Transverse colon (tissue), 4 donors: ENCODE measurements at places on chromosomes 7 and 10. TPM values are rescaled to one million over a fixed set of nuclear protein-coding genes. Genes with fewer than 3 reads are reported as not detected.

DNA sequence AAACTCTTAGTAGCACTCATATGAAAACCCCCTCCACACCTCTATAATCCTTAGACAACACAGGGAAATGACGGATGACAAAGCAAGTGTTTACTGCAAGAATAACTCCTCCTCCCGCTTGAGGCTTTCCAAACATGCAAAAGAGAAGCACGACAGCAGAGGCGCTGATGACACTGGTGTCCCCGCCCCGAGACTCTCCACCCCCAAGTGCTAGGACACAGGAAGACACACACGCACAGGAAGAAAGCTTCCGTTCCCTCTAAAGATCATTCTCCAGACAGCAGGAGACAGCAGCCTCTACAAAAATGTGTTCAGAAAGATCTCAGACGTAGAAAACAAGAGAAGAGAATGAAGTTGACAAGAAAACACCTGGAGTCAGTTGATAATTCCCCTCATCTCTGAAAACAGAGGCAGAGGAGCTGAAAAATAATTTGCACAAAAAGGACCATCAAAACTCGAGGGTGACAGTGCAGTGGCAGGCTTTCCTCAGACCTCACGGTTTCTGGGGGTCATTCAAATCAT is 90.2 kb downstream of the DLG5 start:
- H3K4me1 ChIP-seq = no peaks in the 10 kb centered on the region
- no peak overlapping the region for H3K4me3 ChIP-seq
- H3K36me3 ChIP-seq = peaks cover 11% of the 10 kb centered on the region
- H3K27ac ChIP-seq = peak overlapping the region; percentile 31
- peak; percentile 68 for DNase-seq
- H3K27me3 ChIP-seq = no peaks in the 10 kb centered on the region

Gene ASB4
- total RNA-seq = not detected

Gene POMZP3
- 11.4 TPM for total RNA-seq

- peak overlapping the region; percentile 87 for H3K27ac ChIP-seq
- no peak overlapping the region for H3K4me3 ChIP-seq
These were observed 97.4 kb upstream of the PDCD4 start for GRCh38 chr10:110774069-110775019.

- H3K4me1 ChIP-seq = peaks cover 11% of the 10 kb centered on the region
- DNase-seq = no peak
- H3K27me3 ChIP-seq = no peaks in the 10 kb centered on the region
- H3K4me3 ChIP-seq = no peak overlapping the region
- H3K27ac ChIP-seq = no peak overlapping the region
These were observed 26.2 kb upstream of the LIMK1 start for GRCh38 chr7:74057216-74057925.

Gene COL1A2
- 499 TPM for total RNA-seq

DNA sequence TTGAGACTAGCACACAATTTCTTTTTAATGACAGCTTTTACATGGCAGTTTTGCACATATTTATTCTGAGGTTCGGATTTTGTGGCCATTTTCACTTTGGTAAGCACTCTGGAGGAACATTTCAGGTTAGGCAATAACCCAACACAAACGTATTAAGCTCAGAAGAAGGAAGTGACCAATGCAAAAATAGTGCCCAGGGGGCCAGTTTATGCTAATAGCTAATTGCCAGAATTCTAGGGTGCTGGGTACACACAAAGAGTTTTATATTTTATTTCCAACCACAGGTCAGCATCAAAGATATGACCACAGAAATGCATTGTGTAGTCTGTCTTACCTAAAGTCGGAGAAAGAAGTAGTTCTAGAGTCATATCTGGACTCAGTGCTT is 8.4 kb upstream of the AGR2 start:
- peak overlapping the region; percentile 78 for H3K27ac ChIP-seq
- no peak for DNase-seq
- no peaks in the 10 kb centered on the region for H3K27me3 ChIP-seq
- H3K4me1 ChIP-seq = no peaks in the 10 kb centered on the region
- no peak overlapping the region for H3K4me3 ChIP-seq

Gene TMEM225B
- 0.68 TPM for total RNA-seq

Gene LIPM
- total RNA-seq = not detected

GRCh38 chr10:43216931-43217562 is 49.8 kb downstream of the RASGEF1A start:
- DNase-seq = no peak
- no peak overlapping the region for H3K27ac ChIP-seq
- no peak overlapping the region for H3K4me3 ChIP-seq
- no peaks in the 10 kb centered on the region for H3K4me1 ChIP-seq
- peaks cover 3% of the 10 kb centered on the region for H3K27me3 ChIP-seq

GRCh38 chr7:80467069-80467468 is 44.8 kb downstream of the GNAT3 start:
- no peaks in the 10 kb centered on the region for H3K27me3 ChIP-seq
- no peak for DNase-seq
- H3K36me3 ChIP-seq = no peaks in the 10 kb centered on the region
- H3K4me1 ChIP-seq = no peaks in the 10 kb centered on the region

DNA sequence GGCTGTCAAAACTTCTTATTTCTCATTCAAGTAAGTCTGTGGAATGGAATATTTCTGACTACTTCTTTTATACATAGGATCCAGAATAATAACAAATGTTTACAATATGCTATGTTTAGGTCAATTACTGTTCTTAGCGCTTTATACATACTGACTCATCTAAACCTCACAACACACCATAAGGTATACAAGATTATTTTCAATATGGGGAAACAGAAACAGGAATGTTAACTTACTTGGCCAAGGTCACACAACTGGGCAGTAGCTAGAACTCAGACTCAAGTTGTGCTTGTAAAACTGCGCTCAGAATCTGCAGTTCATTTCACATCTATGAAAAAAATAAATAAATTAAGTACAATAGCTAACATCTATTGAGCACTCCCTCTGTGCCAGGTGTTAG is 168.0 kb downstream of the GNAI1 start:
- no peak overlapping the region for H3K4me3 ChIP-seq
- H3K27me3 ChIP-seq = no peaks in the 10 kb centered on the region
- no peak overlapping the region for H3K27ac ChIP-seq
- no peak for DNase-seq
- no peaks in the 10 kb centered on the region for H3K4me1 ChIP-seq
